ENCODE measurements at places on chromosomes 2 and 18. TPM values are rescaled to one million over a fixed set of nuclear protein-coding genes. Genes with fewer than 3 reads are reported as not detected.

Gene MC5R
- total RNA-seq: not detected

Gene LDLRAD4
- total RNA-seq: 29.3 TPM

Gene DYNAP
- not detected for total RNA-seq

Gene CDKL4
- total RNA-seq: not detected

Gene CABLES1
- total RNA-seq: 3.3 TPM

Gene SLC16A14
- 3.0 TPM for total RNA-seq

Gene GKN2
- total RNA-seq: not detected

Gene CYP27A1
- 10.5 TPM for total RNA-seq

Gene SERPINB11
- not detected for total RNA-seq

Gene IHH
- total RNA-seq: not detected

Gene GKN1
- total RNA-seq: not detected

Gene SPP2
- total RNA-seq: not detected

Gene SLC9A4
- total RNA-seq: not detected

Gene ZNF2
- total RNA-seq: 5.0 TPM

Gene BCL11A
- total RNA-seq: 31.6 TPM

Gene MOGAT1
- 0.65 TPM for total RNA-seq

Gene IGFBP2
- total RNA-seq: 51.1 TPM

Gene MARCHF4
- not detected for total RNA-seq

Gene RFTN2
- total RNA-seq: 4.4 TPM

Gene POTEC
- total RNA-seq: not detected

Gene MREG
- 0.38 TPM for total RNA-seq

Gene ST6GAL2
- total RNA-seq: not detected

Gene SKOR2
- not detected for total RNA-seq

Gene TCF7L1
- total RNA-seq: 9.3 TPM

Gene POMC
- total RNA-seq: 9.2 TPM

Gene TLK1
- total RNA-seq: 27.5 TPM

Gene SLC4A3
- 503 TPM for total RNA-seq
